ENCODE measurements at places on chromosomes 5 and 9. TPM values are rescaled to one million over a fixed set of nuclear protein-coding genes. Genes with fewer than 3 reads are reported as not detected.
A peak's percentile ranks its signal among the peaks of the same experiment; 100 is the strongest.

HSD17B4 gene
- 59.1 TPM for total RNA-seq

GRCh38 chr5:175379867-175380266 lies 64.1 kb downstream of the DRD1 start:
- no peaks in the 10 kb centered on the region for H3K4me1 ChIP-seq
- no peak overlapping the region for H3K4me3 ChIP-seq
- no peaks in the 10 kb centered on the region for H3K36me3 ChIP-seq
- no peak for DNase-seq
- no peak overlapping the region for H3K27ac ChIP-seq

PCDHB12 gene
- not detected for total RNA-seq

DNA sequence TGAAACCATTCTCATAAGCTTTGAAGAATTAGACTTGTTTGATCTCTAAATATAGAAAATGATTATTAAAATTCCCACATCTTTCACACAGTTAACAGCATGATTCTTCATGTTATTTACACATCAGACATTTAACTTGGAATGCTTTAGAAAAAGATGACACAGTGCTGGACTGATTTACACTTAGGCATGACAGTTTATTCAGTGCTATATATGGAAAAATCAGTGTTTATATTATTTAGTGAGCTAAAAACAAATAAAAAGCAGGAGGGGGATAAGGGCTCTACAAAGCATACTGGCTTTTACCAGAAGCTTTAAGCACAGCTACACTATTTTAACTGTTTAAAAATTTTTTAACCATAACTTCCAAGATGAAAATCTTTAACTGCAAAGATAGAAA lies 30.0 kb downstream of the CDC37L1 start:
- no peak overlapping the region for H3K27ac ChIP-seq
- no peak overlapping the region for H3K4me3 ChIP-seq
- peaks cover 8% of the 10 kb centered on the region for H3K4me1 ChIP-seq

DNA sequence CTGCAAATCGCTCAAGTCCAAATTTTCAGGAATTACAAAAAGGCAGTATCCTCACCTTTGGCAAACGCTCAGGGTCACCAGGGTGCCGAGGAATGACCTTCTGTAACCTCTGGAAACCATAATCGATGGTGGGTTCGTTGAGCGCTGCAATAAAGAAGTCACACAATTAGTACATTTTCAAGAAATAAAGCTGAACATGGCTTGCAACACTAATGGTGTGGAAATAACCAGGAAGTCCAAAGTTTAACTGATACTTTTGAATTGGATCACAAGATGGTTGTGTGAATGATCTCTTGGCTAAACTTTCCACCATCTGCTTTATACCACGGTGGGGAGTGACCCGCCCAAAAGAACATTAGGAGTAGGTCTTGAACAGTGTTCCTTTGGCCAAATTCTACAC lies 368.7 kb downstream of the EBF1 start:
- H3K4me1 ChIP-seq: no peaks in the 10 kb centered on the region
- H3K27ac ChIP-seq: no peak overlapping the region
- H3K36me3 ChIP-seq: no peaks in the 10 kb centered on the region
- H3K4me3 ChIP-seq: no peak overlapping the region

ZNF483 gene
- 5.9 TPM for total RNA-seq

DNA sequence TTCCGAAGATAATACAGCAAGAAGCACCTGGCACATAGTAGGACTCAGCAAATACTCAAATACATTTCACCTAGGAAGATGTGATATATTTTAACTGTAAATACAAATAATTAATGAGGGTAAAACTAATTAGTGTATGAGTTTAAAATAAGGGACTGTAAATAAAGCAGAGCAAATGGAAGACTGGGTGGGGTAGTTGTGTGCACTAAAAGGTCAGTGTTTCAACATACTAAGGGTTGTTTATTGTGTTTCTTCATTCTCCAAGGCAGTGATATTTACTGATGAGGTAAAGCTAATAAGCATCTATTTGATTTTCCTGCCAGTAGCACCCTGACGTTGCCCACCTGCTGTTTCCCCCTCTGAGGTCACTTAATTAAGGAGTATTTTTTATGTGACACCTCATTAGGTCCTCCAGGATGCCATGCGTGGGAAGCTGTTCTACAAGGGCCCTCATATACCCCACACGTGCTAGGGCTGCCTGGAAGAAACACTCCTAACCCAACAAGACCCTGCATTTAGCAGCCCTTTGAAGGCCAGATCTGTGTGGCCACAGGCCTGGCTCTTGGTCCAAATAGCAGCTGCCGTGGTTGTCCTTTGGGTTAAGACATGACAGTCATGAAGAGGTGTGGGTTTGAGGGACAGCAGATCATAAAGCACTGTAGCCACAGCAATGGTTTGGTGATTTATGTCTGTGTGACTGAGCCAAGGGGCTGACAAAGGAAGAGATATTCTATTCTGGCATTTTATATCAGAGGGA lies 97.5 kb upstream of the RPS23 start:
- peaks cover 12% of the 10 kb centered on the region for H3K4me1 ChIP-seq
- H3K4me3 ChIP-seq: no peak overlapping the region
- no peak overlapping the region for H3K27ac ChIP-seq
- no peak for DNase-seq

WDR38 gene
- total RNA-seq: not detected

- H3K27ac ChIP-seq: no peak overlapping the region
- H3K27me3 ChIP-seq: no peaks in the 10 kb centered on the region
- no peak overlapping the region for H3K4me3 ChIP-seq
Observed at GRCh38 chr5:169753795-169754194, 116.7 kb downstream of the DOCK2 start.

LCN10 gene
- total RNA-seq: not detected

GABRP gene
- not detected for total RNA-seq

DNA sequence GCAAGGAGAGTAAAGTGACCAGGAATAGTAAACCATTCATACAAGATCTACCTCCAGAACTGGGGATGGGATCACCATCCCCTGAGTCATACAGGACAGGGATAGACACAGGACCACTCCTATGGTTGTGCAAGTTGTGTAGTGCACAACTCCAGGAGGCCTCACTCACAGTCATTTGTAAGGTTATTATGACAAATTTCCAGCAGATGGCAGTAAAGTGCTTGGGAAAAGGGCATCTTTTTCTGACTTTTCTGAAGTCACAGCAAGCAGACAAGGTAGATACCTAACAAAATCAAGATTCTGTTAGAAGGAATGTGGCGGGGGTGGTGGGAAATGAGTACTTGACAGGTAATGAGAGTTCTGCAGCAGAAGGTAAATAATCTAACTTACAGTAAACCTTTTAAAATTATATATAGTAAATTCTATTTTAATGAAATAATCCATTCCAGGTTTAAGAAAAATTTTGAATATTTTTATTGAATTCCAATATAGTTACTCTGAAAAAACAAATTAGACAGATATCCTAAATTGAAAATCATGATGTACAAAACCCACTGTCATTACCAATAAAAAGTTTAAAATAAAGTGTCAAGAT lies 16.7 kb upstream of the KIF27 start:
- DNase-seq: peak; percentile 32
- no peak overlapping the region for H3K4me3 ChIP-seq

- no peak overlapping the region for H3K27ac ChIP-seq
- no peak overlapping the region for H3K4me3 ChIP-seq
- DNase-seq: no peak
- no peaks in the 10 kb centered on the region for H3K27me3 ChIP-seq
- no peaks in the 10 kb centered on the region for H3K36me3 ChIP-seq
Observed at GRCh38 chr9:120363697-120364096, 216.3 kb downstream of the CDK5RAP2 start.

- no peaks in the 10 kb centered on the region for H3K36me3 ChIP-seq
- no peak overlapping the region for H3K27ac ChIP-seq
- DNase-seq: no peak
- H3K4me3 ChIP-seq: no peak overlapping the region
- peaks cover 25% of the 10 kb centered on the region for H3K27me3 ChIP-seq
- H3K4me1 ChIP-seq: no peaks in the 10 kb centered on the region
Observed at GRCh38 chr9:126773004-126773607, 31.7 kb upstream of the ZBTB43 start.

Data from activated CD4-positive, alpha-beta memory T cell treated with anti-CD3 and anti-CD28 coated beads, Interleukin-2, amount 10 ng/mL, durations not matched to agents 7 days and 5 days (primary cell).